ENCODE measurements at places on chromosomes 4 and X. TPM values are rescaled to one million over a fixed set of nuclear protein-coding genes. Genes with fewer than 3 reads are reported as not detected.

GRCh38 chr4:47122592-47123291, 91.4 kb downstream of the GABRB1 start:
- peak; percentile 48 for DNase-seq

- DNase-seq: no peak
These were observed 213.6 kb downstream of the FBXO8 start for GRCh38 chr4:174069848-174070330.

GRCh38 chr4:1471443-1472147, 65.4 kb upstream of the NKX1-1 start:
- no peak for DNase-seq

DNA sequence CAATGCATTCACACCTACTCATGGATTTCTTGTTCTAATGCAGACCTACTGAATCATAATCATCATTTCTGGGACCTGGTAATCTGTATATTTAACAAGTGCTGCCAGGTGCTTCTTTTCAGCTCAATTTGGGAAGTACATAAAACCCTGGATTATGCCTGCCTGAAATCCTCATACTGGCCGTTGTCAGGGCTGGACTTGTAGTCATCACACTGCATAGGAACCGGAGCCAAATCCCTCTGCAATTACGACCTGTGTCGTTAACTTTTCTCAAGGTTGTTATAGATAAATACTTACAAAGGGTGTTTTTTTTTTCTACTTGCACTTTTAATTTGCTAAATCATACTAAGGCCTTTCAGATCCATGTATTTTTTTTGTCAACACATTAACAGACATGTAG, 294.9 kb upstream of the PRPS2 start:
- no peak for DNase-seq

DNA sequence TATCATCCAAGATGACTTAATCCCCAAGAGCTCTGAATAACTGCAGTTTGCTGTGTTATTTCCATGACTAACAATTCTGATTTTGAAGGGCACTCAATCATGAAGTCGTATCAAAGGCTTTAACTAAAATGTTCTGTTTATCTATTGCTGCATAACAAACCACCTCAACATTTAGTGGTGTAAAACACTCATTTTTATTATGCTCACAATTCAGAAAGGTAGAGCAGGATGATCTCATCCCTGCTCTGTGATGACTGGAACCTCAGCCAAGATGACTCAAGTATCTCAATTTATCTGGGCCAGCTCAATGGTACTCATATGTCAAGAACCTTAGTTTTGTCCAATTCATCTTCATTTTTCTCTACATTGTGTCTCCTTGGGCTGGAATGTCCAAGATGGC, 451.1 kb downstream of the PPARGC1A start:
- no peak for DNase-seq

- DNase-seq: no peak
These were observed 357.1 kb downstream of the PDGFC start for GRCh38 chr4:156614536-156614935.

DNA sequence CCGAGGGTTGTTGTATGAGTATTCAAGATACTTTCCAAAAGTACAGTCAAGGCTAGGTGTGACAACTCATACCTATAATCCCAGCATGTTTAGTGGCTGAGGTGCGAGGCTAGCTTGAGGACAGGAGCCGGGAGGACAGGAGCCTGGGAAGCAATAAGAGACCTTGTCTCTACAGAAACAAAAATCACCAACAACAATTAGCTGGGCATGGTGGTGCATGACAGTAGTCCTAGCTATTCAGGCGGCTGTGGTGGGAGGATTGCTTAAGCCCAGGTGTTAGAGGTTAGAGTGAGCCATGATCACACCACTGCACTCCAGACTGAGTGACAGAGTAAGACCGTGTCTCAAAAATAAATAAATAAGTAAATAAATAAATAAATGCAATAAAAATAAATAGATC, 91.6 kb downstream of the TLL1 start:
- no peak for DNase-seq

DNA sequence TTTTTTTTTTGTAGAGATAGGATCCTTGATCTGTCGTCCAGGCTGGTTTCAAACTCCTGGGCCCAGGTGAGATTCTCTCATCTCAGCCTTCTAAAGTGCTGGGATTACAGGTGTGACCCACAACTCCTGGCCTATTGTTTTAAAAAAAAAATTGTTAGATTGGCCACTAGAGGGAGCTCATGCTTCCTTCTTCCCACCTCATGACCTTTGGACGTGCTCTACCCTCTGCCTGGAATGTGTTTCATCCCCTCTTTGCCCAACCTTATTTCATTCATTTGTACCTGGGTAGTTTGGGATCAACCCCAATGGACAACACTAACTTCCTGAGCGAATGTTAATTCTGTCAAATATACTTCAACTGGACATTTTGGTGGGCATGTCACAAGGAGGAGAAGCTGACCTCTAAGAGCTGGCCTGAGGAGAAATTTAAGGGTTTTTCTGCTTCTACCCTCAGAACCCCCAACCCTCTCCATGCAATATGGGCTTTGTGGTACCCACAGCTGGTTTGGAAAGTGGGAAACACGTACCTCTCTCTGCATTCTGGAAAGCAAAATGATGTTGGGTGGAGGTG, 6.4 kb downstream of the PPEF2 start:
- no peak for DNase-seq

DNA sequence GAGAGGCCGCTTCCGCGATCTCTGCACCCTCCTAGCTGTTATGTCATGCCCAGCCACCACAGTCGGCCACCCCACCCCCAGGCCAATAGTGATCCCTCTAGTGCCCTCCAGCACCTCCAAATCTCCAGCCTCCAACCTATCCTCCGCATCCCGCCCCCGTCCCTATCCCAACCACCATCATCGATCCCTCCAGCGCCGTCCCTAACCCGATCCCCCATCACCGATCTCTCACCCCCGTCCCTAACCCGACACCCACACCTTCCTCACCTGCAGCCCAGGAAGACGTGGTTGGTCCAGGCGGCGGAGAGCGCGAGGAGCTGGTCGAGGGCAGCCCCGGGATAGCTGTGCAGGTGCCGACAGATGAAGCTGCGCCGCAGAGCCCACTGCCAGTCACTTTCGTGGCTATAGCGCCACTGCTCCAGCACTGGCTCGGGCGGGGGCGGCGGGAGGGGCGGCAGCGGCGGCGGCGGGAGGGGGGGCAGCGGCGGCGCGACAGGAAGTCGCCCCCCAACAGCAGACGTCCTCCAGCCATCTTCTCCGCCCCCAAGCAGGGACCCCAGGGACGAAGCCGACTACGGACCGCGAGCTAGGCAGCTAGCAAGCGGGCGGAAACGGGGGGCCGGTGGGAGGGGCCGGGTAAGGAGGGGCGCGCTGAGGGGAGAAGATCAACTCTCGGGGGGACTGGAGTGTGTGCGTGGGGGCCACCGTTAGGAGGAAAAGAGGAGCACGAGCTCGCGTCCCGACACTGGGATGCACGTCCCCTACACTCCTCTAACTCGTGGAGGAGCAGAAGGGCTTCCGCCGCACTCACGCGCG, 552 bp downstream of the NKRF start:
- peak; percentile 19 for DNase-seq

DNA sequence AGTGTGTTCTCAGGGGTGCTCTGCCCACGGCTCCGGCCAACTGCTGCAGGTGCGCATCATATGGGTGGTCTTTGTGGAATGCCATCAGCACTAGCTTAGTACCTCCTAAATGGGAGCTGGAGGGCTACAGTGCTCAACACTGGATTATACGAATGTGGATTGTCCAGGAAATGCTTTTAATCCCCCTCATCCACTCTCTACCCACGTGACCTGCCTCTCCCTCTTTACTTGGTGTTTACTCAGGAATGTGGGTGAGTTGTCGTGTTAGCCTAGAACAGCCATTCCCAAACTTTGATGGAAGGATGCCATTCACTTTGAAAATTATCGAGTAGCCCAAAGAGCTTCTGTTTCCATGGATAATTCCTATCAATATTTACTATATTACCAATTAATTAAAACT, 150.8 kb downstream of the PTTG2 start:
- no peak for DNase-seq

DNA sequence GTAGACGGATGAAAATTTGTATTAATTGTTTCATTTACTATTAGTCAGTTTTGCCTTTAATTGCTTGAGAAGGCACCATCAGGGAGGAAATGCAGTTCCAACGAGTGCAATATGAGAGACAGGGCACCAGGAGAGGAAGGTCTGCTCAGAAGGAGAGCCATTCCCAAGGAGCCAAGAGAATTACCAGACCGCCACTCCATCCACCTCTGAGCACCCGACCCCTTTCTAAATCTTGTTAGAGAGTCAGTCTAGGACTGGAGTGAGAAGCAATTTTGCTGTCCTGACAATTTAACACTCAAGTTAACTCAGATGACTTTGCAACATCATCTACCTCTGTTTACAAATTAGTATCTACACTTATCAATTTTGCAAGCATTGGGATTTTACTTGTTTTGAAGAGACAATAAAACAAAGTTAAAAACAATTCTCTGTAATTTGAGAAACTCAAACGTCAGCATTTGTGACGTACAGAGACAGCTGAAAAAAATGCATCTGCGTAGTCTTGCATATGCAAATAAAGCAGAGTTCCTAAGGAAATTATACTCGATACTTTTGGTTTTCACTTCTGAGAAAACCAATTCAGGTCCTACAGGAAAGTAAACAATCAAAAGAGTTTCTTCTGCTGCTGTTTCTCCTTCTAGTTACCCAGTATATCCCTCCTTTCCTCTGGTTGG, 1704.7 kb upstream of the TENM3 start:
- DNase-seq: no peak

DNA sequence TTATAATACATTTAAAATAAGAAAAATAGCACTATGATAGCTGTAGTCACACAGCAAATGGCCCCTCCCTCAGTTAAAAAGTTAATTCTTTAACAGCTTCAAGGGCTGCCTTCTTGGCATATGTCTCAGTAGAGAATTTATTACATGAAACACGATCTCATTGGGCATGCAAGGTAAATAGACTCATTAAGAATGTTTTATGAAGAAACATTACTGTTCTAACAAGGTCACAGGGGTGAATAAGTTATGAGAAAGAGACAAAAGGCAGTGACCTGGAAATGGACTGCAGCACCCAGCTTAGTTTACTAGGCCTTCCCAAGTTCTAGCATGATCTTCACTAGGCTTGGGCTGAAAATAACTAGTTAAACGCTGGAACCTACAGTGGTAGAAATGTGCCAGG, 277.7 kb downstream of the NR3C2 start:
- no peak for DNase-seq

GRCh38 chr4:133186210-133186609, 37.1 kb downstream of the PCDH10 start:
- no peak for DNase-seq

- DNase-seq: no peak
These were observed 1416.1 kb downstream of the PCDH7 start for GRCh38 chr4:32136081-32136787.

DNA sequence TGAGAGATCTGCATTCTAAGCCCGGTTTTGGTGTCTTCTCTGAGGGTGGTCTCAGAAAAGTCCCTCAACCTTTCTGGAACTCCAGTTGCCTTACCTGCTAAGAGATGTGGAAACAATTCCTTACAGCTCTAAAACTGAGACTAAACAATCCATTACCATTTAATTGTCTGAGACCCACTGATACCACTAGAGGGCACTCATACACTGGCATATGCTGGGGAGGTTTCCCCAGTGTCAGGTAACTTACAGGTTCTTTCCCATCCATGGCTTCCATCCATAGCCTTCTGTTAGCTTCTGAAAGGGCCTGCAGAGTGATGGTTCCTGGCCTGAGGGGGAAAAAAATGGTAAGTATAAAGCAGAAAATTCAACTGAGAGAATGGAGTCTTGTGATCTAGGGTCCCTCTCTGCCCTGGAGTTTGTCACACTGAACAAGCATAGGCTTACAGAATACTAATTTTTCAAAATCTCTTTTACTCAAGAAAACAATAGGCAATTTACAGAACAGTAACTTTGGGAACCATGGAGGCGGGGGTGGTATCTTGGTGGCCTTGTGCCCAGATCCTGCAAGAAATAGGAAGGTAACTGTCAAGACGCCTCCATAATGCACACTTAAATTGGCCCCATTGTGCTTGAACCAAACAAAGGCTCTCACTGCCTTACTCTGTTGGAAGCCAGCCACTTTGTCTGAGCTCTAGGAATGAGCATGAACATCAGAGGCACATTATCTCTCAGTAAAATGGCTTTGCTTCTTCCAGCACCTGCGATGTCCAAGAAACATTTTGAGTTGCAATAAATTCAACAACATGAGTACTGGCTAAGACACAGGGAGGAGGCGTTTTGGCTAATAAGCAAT, 236.1 kb downstream of the OPHN1 start:
- DNase-seq: peak; percentile 0

DNA sequence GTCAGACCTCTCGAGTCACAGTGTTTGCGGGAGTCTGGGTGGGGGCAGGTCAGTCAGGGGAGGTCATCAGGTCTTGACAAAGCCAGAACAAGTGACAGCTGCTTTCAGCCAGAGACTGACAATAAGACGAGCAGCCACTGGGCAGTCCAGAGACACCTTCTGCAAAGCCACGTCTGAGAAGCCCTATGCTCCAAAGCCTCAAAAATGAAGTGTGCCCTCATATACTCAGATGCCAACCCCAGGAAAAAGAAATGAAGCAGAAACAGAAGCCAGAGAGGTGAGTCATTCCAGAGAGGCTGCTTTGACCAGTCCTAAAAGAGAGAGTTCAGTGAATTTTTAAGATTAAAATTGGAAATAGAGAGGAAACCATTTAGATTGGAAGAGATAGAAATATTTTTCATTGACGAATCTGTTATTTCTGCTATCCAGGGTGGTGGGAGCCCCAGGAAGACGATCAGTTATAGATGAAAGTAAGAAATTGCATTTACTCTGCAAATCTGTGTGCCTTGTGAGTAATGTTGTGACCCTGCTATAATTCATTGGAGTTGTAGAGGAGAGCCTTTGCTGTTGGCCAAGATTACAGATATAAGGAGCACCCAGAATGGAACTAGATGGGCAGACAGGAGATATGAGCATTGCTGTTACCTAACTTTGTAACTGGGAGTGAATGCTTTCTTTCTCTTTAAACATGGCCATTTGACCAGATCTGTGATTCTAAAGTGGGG, 77.9 kb downstream of the LRRC66 start:
- no peak for DNase-seq

DNA sequence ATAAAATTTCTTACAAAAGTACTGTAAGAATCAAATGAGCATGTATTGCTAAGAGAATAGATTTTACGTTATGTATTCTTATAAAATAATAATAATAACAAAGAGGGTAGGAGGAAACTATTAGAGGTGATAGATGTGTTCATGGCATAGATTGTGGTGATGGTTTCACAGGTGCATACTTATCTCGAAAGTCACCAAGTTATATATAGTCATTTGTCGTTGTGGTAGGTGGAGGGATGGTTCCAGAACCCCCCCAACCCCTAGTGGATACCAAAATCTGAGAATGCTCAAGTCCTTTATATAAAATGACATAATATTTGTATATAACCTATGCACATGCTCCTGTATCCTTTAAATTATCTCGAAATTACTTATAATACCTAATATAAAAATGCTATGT, 36.7 kb upstream of the H2AZ1 start:
- DNase-seq: no peak

GRCh38 chr4:38371391-38371851, 292.6 kb upstream of the KLF3 start:
- DNase-seq: no peak

Gene C4orf51
- not detected for total RNA-seq

Gene SRPX2
- total RNA-seq: not detected

Gene LONRF3
- 0.71 TPM for total RNA-seq

Gene ENPEP
- 0.03 TPM for total RNA-seq

Gene CXCL3
- total RNA-seq: 0.18 TPM

Gene COL4A6
- total RNA-seq: not detected

Gene DGAT2L6
- total RNA-seq: not detected

Gene UBA1
- total RNA-seq: 221 TPM

Gene RTL9
- total RNA-seq: not detected
